ENCODE measurements at places on chromosomes 7 and 10.

DNA sequence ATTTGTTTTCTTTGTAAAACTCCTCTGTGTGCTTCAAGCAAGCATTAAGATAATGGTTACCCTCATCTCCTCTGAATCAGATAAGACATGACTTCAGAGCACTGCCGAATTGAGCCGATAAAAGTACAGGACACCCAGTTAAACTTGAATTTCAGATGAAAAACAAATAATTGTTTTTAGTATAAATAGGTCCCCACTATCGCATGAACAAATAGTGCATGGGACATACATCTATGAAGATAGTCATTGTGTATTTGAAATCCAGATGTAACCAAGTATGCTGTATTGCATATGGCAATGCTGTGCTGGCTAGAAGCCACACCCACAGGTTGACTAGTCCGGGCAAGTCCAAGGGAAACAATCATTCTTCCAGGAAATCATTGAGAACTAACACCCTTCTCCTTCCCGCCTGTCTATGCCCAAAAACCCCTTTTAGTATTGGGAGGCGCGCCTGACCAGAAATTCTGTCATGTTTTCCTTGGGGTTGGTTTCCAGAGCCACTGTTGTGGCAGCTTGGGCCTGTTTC, 12.6 kb upstream of the FGFR2 start:
- peaks cover 29% of the 10 kb centered on the region for H3K27me3 ChIP-seq
- H3K4me3 ChIP-seq: no peak overlapping the region
- H3K36me3 ChIP-seq: no peaks in the 10 kb centered on the region
- DNase-seq: no peak
- H3K4me1 ChIP-seq: no peaks in the 10 kb centered on the region

DNA sequence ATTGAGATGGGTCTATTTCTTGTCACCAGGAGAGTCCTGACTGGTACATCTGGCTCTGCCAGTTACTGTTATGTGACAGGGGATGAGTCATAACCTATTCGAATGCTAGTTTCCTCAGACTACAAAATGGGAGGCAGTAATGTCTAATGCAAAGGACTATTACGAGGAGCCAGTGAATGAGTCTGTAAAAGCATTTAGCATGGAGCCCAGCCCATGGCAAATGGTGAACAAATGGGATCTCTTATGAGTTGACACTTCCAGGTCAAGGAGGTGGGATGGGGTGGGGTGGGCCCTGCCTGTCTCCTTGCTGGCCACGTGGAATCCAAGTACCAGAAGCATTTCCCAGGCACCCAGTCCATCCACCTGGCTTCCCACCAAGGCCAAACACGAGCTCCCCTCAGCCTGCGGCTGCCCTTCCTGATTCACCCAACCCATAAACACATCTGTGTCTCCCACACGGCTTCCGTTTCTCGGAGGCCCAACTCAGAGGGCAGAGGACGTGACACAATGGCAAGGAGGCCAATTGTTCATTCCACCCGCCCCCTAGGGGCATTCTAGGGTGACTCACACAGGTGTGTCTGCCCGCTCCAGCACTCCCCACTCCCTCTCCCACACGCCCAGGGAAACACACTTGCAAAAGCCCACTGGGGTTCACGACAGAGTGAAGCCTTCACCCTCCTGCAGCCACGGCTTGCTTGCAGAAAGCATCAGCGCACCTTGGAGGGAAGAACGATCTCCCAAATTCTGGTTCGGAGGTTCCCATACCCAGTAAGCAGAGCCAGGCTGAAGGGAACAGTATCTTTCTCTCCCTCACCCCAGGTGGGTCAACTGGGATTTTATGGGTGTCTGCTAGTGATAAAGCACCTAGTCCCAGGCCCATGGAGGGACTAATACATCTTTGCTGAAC, 109.8 kb downstream of the SH3PXD2A start:
- no peaks in the 10 kb centered on the region for H3K27me3 ChIP-seq
- DNase-seq: peak; percentile 78
- peaks cover 36% of the 10 kb centered on the region for H3K4me1 ChIP-seq
- H3K27ac ChIP-seq: peak overlapping the region; percentile 82
- H3K36me3 ChIP-seq: no peaks in the 10 kb centered on the region

GRCh38 chr10:91462423-91462822, 52.3 kb downstream of the HECTD2 start:
- H3K27ac ChIP-seq: no peak overlapping the region
- no peaks in the 10 kb centered on the region for H3K27me3 ChIP-seq
- peaks cover 17% of the 10 kb centered on the region for H3K36me3 ChIP-seq

DNA sequence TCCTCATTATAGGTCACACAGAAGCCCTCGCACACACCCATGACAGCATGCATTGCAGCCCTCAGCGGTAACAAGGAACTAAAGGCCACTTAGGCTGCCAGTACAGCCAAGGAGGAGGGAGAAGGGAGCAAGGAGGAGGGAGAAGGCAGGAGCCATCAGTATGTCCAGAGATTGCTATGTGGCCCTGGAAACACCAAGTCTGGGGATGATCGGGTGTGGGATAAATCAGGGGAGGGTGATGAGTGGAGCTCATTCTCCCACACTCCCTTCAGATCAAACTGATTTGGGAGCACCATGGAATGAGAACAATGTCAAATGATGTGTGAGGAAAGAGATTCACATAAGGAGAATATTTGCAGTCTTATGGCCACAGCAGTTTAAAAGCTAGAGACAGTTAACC, 350.9 kb downstream of the TNS3 start:
- no peaks in the 10 kb centered on the region for H3K4me1 ChIP-seq
- peaks cover 10% of the 10 kb centered on the region for H3K27me3 ChIP-seq
- H3K36me3 ChIP-seq: no peaks in the 10 kb centered on the region
- no peak for DNase-seq
- H3K27ac ChIP-seq: no peak overlapping the region

GRCh38 chr7:67475293-67475692, 478.7 kb downstream of the TYW1 start:
- no peaks in the 10 kb centered on the region for H3K36me3 ChIP-seq
- no peak overlapping the region for H3K27ac ChIP-seq
- no peak for DNase-seq
- no peaks in the 10 kb centered on the region for H3K27me3 ChIP-seq
- H3K4me1 ChIP-seq: no peaks in the 10 kb centered on the region

DNA sequence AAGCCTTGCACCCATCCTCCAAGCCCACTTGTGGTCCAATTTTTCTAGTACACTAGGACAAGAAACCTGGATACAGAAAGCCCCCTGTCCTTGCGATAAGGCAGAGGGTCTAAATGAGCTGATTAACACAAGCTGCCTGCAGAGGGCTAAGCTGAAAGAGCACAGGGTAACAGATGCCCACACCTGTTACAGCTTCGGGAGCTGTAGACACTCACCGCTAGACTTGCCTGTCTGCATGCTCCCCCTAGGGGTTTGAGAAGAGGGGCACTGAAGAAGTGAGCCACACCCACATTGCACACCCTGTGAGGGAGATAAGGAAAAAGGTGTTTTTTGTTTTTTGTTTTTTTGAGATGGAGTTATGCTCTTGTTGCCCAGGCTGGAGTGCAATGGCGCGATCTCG, 386.5 kb upstream of the AUTS2 start:
- no peak overlapping the region for H3K27ac ChIP-seq
- no peaks in the 10 kb centered on the region for H3K36me3 ChIP-seq
- no peaks in the 10 kb centered on the region for H3K4me1 ChIP-seq
- no peaks in the 10 kb centered on the region for H3K27me3 ChIP-seq

DNA sequence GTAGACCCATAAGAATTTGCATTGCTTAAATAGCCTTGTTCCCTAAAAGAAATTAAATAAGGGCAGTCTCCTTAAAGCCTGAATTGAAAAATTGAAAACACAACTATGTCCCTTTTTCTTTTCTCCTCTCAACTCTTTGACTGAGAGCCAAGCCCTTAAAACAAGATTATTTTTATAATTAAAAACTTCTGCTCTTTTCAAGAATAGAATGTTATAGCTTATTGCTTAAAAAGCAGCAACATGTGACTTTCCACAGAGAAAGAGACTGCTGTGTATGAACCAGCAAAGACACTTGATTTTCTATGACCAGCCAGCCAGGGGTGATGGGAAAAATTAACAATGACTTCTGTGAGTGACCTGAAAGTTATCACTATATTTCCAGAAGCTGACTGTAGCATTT, 295.2 kb upstream of the CELF2 start:
- H3K4me3 ChIP-seq: no peak overlapping the region
- H3K27me3 ChIP-seq: no peaks in the 10 kb centered on the region
- no peaks in the 10 kb centered on the region for H3K36me3 ChIP-seq

DNA sequence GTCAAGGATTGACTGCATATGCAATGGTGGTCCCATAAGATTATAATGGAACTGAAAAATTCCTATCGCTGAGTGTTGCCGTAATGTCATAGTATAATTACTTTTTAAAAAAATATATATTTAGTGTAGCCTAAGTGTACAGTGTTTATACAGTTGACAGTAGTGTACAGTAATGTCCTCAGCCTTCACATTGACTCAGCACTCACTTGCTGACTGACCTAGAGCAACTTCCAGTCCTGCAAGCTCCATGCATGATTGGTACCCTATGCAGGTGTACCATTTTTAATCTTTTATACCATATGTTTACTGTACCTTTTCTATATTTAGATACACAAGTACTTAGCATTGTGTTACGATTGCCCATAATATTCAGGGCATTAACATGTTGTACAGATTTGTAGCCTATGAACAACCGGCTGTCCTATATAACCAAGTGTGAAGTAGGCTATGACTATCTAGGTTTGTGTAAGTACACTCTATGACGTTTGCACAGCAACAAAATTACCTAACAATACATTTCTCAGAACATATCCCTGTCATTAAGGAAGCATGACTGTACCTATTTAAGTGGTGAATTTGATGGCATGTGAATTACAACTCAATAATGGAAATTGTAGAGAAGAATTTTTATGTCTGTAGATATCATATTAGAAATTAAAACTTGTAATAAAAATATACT, 40.9 kb downstream of the CCNY start:
- H3K4me1 ChIP-seq: peaks cover 72% of the 10 kb centered on the region
- peaks cover 1% of the 10 kb centered on the region for H3K36me3 ChIP-seq
- H3K27ac ChIP-seq: no peak overlapping the region
- no peaks in the 10 kb centered on the region for H3K27me3 ChIP-seq

- H3K4me1 ChIP-seq: peaks cover 9% of the 10 kb centered on the region
- no peak overlapping the region for H3K4me3 ChIP-seq
- no peaks in the 10 kb centered on the region for H3K27me3 ChIP-seq
- H3K36me3 ChIP-seq: no peaks in the 10 kb centered on the region
- H3K27ac ChIP-seq: no peak overlapping the region
- no peak for DNase-seq
Observed at GRCh38 chr10:30542895-30543288, 86.7 kb downstream of the LYZL2 start.

DNA sequence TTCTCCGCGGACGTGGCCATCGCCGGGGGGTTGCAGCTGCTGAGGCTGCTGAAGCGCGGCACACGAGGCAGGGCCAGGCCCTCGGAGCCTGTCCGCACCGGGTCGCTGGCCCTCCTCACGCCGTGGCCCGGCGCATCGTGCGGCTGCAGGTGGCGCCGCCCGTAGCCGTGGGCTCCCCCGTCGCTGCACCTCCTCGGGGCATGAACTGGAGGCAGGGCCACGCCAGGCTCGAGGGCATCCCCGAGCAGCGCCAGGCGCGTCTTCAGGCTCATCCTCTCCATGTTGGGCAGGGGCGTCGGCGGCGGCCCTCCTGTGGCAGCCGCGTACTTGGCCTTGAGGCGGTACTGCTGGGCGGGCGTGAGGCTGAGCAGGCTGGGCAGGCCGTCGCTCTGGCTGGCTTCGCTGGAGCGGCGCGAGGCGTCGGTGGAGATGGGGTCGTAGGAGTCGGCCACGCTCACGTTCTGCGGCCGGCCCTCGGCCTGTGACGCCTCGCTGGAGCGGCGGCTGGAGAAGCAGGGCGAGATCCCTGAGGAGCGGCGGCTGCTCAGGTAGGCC, 263.1 kb upstream of the INHBA start:
- no peaks in the 10 kb centered on the region for H3K4me1 ChIP-seq
- peaks cover 2% of the 10 kb centered on the region for H3K27me3 ChIP-seq
- no peak overlapping the region for H3K27ac ChIP-seq
- H3K36me3 ChIP-seq: no peaks in the 10 kb centered on the region
- DNase-seq: no peak

DNA sequence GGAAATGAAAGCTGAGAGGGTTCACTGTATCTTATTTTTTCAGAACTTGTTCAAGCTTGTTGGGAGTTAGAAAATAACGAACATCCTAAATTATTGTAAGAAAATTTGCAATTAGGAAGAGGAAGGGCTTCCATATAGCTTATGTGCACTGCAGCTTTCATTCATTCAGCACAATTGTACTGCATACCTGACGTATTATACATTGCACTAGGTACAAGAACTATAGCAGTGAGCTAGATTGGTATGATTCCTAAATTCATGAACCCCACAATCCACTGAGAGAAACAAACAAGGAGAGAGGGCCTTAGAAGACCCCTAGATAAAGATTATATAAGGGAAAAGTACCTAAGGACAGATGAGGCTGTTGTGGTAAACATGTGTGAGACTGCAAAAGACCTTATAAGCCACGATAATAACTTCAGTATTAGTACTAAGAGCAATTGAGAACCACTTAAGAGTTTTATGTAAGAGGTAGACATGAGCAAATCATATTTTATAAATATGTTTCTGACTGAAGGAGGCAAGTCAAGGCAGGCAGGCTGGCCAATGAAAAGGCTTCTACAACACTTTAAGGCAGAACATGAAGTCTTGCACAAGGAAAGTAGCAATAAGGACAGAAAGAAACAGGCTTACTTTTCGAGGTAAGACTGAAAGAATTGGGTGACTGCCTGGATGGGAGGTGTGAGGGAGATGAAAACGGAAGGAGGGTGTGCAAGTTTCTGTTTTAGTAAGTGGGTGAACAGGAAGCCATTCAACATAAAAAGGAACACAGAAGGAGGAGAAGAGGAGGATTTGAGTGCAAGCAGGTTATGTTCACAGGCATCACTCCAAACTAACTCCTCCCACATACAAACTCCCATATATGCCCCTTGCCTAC, 77.9 kb upstream of the LRRN3 start:
- peak overlapping the region; percentile 37 for H3K4me3 ChIP-seq
- DNase-seq: peak; percentile 67
- peaks cover 72% of the 10 kb centered on the region for H3K4me1 ChIP-seq

DNA sequence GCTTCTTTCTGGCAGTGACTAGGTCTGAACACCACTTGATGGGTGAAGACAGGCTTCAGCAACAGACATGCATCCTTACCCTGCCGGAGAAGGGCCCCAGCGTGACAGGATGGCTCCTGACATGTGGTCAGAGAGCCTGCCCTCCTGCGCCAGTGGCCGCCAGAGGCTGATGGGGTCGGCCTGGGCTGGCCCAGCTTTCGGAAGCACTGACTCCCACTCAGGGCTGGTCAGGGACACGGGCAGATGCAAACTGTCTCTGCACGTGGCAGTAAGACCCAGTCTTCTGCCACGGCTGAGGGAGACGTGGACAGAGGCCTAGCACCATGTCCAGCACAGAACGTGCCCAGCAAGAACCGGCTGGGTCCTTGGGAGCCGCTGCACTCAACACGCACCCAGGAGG, 10.2 kb downstream of the TUBGCP2 start:
- no peak overlapping the region for H3K4me3 ChIP-seq
- no peaks in the 10 kb centered on the region for H3K27me3 ChIP-seq
- H3K4me1 ChIP-seq: peaks cover 4% of the 10 kb centered on the region
- H3K36me3 ChIP-seq: peaks cover 23% of the 10 kb centered on the region
